Tibial nerve (tissue), 4 donors: ENCODE measurements at places on chromosomes 1 and 21. TPM values are rescaled to one million over a fixed set of nuclear protein-coding genes. Genes with fewer than 3 reads are reported as not detected.

THEM5 gene
- not detected for total RNA-seq

NEK2 gene
- 2.0 TPM for total RNA-seq

TAS1R2 gene
- total RNA-seq: not detected

ITGB3BP gene
- total RNA-seq: 13.2 TPM

PLEKHA6 gene
- total RNA-seq: 11.4 TPM

SPRR1A gene
- total RNA-seq: not detected

ANKRD35 gene
- total RNA-seq: 2.7 TPM

EDEM3 gene
- 33.9 TPM for total RNA-seq

DNA sequence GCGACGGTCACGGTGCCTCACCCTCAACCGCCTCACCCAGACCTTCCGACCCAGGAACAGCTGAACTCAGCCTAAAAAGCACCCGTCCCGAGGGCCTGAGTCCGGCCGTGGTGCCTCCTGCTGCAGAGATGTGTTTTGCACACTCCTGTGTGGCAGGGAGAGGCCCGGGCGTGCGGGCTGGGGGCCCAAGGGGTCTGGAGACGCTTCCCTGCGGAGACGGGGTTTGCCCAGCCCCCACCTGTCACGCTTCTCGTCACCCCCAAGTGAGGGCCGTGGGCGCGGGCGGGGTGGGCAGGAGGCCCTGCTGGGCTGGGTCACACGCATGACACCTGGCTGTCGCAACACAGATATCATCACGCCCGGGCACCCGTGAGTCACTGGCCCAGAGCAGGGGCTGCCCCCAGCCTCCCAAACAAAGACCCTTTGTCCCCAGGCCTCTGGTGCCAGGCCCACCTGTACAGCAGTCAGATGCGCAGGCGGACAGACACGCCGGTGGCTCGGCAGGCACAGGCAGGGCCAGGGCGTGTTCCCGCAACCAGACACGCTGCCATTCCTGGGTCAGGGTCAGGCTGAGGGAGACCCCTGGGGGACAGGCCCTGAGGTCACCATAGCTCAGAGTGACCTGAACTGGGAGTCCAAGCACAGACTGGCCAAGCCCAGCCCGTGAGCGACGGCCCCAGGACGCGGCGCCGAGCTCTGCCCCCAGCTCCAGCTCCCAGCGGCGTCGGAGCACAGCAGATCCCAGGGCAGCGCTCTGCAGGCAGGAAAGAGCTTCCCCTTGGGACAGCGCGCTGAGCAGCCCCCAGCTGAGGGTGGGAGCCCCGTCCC is 6.1 kb downstream of the B3GALT6 start:
- no peak for DNase-seq

GRCh38 chr1:111454859-111455641 is 5.8 kb downstream of the ATP5PB start:
- DNase-seq: no peak

DNA sequence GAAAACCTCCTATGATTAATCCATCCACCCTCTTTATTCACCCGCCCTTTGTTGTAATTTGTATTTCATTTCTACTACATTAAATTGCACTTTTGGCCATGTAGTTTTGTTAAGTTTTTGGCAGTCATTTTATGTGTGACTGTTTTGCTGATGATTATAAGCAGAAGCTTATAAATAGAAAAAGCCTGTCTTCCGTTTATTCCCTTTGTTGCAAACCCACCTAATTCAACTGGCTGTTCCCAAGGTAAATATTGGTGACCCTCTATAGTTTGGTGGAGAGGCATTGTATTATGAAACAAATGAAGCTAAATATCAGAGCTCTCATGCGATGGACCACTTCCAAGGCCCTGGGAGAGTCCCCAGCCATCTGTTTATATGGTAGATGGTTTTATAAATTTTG is 36.7 kb upstream of the IGSF3 start:
- no peak for DNase-seq

GRCh38 chr1:152699746-152700145 is 1.6 kb downstream of the LCE2A start:
- no peak for DNase-seq

DNA sequence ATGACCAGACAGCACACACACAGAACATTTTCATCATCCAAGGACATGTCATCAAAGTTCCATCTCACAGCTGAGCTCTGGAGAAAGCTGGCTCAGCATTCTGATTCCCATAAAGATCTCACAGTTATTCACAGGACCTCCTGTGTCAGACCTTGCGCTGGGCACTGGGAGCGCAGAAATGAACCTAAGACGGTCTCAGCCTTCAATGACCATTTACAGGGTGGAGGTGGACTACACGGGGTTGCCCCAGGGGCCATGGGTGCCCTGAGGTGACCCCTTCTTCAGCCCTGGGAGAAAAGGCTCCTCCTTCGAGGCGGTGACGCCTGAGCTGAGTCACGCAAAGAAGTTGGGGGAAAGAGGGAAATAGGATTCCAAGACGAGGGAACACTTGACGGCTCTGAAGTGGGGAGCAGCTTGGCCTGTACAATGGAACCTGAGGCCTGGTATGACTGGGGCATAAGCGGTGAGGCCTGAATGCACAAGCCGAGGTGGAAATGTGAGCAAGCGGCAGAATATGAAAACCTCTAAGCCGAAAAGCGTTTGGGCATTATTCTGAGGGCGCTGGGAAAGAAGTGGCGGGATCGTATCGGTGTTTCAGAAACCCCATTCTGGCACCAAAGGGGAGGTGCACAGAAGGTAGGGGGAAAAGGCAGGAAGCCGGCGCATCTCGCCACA is 797 bp downstream of the CC2D1B start:
- no peak for DNase-seq

- DNase-seq: no peak
Observed at GRCh38 chr1:229035054-229035747, 235.7 kb upstream of the RAB4A start.
